ENCODE measurements at places on chromosomes 12 and 14.

GRCh38 chr12:6546016-6546415, 9.8 kb downstream of the IFFO1 start:
- no peak for DNase-seq

DNA sequence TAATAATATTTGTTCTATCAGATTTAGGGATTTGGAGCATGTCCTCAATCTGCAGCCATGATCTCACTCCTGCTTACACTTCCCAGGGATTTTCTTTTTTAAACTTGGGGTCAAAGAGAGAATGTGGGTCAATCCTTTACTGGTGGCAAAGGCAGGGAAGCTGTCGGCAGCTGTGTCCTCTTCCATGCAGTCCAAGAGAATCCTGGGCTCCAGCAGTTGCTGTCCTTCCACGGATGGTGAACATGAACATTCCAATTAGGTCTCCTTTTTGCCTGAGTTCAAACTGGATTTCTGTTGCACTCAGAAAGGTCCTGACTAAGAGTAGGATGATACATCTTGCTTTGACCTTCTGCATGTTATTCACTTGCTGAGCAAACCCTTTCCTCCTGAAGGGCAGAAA, 73.9 kb downstream of the ARL6IP4 start:
- DNase-seq = no peak

GRCh38 chr14:32370714-32371113, 41.6 kb downstream of the AKAP6 start:
- DNase-seq = no peak

DNA sequence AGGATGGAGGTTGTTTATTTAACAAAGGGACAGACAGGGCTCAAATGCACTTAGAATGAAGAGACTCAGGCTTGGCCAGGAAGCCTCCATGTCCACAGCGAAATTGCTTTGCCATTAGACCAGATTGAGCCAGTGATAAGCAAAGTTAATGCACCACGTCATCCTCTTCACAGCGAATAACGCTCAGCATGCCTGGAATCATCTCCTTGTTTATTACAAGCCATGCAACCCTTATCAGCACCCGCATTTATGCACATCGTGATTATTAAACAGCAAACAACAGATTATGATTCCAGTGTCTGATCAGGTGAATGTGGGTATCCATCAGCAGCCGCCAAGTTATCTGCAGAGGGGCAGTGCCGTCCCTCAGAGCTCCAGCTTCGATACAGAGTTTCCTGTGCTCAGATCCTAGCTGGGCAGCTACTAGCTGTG, 175.0 kb upstream of the TMEM132C start:
- no peak for DNase-seq

DNA sequence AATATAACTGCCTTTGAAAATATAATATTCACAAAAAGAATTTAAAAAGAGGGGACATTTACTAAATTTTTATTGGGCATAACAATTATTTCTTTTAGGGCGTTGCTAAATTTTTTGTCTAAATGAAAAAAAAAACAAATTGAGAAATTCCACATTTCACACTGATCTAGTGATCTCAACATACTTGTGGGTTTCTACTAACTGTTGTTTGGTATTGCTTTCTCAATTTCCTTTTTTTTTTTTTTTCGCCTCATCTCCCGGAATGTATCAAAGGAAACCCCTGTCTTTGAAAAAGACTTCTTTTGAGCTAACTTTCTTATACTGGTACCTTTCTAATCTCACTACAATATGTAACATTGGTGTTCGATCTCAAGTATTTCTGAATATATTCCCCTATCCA, at the start of gene CLEC4D:
Gene CLEC4D (plus strand): TSS at position 248 of the 400 bp plus-strand sequence. CDS start 230 bp downstream, outside the sequence.
- no peak for DNase-seq

DNA sequence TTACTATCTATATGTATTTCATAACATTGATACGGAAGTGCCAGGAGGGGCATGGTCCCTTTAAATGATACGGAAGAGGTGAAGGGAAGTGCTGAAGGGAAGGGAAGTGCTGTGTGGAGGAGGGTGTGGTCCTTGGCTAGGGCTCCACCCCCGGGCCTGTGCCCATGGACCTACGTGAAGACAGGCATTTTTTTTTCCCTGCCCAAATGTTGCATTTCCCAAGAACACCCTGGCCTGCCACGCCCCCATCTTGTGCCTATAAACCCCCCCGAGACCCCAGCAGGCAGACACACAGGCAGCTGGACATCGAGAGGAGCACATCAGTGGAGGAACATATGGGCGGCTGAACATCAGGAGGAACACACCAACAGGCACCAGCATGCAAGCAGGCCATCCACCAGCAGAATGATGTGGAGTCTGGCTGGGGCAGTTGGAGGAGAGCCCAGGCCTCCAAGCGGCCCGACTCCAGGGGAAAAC, 134.1 kb downstream of the SLC41A2 start:
- no peak for DNase-seq

GRCh38 chr12:123075646-123076171, 75.2 kb downstream of the PITPNM2 start:
- peak; percentile 81 for DNase-seq

GRCh38 chr14:54976316-54976715, 50.6 kb downstream of the WDHD1 start:
- DNase-seq = no peak

DNA sequence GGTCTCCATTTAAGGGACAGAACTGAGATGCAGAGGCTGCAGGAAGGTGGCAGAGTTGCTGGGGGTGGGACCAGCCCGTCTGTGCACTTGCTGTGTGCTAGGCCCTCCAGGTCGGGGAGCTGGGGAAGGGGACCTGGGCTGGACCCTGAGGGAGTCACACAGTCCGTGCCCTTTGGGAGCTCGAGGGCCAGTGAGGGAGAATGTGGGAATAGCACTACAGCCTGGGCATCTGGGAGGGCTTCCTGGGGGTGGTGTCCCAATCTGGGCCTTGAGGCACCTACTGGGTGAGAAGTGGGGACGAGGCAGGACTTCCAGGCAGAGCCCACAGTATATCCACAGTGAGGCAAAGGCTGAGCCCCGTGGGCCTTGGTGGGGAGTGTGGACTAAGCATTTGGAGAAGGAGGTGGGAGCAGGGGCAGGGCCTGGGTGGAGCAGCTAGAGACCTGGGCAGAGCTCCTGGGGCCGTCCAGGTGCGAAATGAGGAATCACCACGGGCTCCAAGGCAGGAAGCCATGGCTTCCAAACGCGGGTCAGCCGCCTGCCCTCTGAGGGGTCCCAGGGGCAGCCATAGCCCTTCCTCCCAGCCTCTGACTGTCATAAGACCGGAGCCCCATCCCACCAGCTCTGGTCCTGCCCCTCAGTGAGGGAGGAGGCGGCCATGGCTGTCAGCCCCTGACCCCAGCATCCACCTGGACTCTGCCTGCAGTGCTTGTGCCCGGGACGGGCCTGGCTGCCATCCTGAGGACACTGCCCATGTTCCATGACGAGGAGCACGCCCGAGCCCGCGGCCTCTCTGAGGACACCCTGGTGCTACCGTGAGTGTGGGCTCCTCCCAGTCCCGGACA, 6.6 kb downstream of the ASPG start:
- no peak for DNase-seq

GRCh38 chr14:39310051-39310450, 76.3 kb downstream of the MIA2 start:
- DNase-seq = no peak

DNA sequence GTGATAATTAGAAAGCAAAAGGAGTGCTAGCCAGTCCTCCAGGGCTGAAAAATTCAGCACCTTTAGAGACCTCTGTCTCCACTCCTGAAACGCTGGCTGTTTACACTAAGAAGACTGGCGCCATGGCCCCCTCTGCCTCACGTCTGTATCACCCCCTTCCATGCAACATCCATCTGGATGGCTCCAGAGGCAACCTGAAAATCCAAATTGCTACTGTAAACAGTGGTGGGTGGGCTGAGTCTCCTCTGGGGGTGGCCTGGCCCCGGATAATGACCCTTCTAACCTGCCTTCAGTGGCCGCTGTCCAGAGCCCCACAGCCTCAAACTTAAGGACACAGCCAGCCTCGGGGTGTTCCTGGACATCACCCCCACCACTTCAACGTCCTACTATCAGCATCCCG, 1.4 kb downstream of the PRKD1 start:
- DNase-seq = no peak

DNA sequence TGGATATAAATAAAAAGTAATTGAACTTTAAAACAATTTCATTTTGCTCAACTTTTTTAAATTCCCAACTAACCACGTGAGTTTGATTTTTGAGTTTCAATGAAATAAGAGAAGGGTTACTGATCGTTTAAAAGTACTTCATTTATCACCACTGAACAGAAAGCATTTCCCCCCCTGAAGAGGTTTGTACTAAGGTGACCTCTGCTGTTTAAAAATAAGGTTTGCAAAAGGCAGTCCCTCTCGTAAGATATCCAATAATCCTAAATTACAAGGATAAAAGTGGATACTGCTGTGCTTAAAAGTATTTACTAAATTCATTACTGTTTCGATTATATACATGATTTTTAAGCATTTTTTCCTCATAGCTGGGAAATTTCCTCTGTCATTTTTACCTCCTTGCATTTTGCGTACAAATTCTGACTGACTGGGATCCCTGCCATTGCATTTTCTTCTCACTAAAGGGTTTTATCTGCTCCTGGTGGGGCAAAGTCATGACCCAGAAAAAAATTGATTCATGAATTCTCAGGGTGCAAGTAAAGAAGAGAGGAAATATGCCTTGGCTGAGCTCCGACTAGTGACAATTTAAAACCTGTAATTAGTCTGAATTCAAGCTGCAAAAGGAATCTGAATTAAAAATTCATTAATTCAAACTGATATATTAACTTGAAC, 463.8 kb downstream of the PRKD1 start:
- no peak for DNase-seq

DNA sequence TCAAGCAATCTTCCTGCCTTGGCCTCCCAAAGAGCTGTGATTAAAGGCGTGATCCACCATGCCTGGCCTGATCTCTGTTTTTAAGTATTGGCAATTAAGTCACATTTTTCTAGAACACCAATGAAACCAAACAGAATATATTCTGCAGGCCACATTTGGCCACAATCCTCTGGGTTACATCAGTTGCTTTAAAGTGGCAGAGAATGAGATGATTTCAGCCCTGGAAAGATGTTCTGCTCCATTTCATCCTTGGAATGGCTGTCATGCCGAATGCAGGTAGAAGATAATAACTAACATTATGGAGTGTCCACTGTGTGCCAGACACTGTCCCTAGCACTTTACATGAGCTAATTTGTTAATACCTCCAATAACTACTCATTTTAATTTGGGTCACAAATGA, 154.4 kb downstream of the PTPN11 start:
- no peak for DNase-seq

- no peak for DNase-seq
Observed at GRCh38 chr12:10256064-10256463, 43.4 kb downstream of the GABARAPL1 start.

GRCh38 chr14:50955373-50956043, 11.2 kb upstream of the PYGL start:
- peak; percentile 57 for DNase-seq

DNA sequence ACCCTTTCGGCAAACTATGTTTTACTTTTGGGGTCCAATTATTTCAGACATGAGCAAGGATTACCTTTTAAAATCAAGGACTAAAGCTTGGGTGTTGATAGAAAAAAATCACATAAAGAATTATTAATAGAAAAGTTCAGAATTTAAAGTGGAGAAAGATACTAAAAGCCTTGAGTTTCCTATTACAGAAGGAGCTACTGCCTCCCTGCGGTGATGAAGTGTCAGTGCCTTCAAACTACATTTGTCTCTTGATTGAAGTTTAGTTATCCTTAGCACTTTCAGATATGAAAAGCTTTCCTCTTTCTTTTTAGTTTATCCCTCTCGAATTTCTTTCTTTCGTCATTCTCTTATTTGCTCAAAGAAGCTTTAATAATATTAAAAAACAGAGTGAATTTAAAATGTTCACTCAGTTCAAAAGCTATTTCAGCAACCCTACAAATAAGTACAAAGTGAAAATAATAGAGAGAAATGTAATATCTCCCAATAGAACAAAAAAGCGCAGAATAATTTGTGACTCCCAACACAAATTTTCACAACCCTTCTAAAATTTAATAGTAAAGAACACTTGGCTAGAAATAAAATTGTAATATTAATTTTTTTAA, 87.6 kb downstream of the SEC23A start:
- DNase-seq = peak; percentile 24

GRCh38 chr12:89777733-89778379, 69.2 kb upstream of the ATP2B1 start:
- DNase-seq = no peak

DNA sequence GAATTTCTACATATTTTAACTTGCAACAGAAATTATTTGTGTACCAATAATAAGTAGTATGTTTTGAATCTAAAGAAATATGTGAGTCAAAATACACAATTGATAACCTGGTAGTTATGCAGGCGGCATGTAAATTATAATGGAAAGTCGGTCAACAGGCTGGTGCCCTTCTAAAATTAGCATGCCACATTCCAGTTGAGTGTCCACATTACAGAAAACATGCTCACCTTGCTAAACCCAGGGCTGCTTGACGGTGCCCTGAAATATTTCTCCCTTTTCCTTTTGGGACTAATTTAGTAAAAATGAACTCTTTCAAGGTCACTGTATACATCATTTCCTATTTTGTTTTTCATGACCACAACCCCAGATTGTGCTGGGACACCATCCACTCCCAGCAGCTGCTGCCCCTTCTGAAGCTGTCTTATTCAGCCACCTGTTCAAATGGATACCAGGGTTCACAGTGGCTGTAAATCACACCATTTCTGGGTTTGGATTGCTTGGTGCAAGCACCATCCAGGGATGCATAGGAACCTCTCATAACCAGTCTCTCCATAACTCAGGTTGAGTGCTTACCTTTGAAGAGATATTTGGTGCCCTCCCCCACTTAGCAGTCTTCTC, 110.6 kb downstream of the ANO6 start:
- no peak for DNase-seq

DNA sequence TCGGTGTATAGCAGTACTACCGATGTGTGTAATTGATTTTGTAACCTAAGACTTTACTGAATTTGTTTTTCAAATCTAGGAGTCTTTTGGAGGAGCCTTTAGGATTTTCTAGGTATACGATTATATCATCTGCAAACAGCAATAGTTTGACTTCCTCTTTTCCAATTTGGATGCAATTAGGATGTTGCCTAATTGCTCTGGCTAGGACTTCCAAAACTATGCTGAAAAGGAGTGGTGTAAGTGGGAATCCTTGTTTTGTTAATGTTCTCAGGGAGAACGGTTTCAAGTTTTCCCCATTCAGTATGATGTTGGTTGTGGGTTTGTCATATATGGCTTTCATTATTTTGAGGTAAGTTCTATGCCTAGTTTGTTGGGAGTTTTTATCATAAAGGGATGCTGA, 171.6 kb upstream of the PDE3A start:
- no peak for DNase-seq

- no peak for DNase-seq
Observed at GRCh38 chr12:52395761-52396434, 10.2 kb downstream of the KRT82 start.

DNA sequence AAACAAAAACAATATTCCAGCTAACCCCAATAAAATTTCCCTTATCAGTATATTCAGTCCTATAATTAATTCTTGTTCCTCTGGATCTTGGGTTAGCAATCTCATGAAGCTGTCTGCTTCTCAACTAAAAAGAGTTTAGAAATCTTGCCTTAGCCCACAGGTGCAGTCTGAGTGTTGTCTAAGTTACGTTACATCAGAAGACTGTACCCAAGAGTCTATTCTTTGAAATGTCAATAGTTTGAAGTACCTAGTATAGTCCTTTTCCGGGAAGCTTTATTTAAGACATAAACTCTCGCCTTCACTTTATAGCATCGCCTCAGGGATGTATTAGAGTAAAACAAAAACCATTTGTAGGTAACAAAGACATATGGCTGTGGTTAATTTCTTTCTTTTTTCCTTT, 465.1 kb downstream of the FUT8 start:
- DNase-seq = no peak

Data from activated CD4-positive, alpha-beta T cell treated with anti-CD3 and anti-CD28 coated beads, Interleukin-2, Interleukin-4, amounts not matched to agents 100 ng/mL and 50 ng/mL, durations not matched to agents 16 hours and 8 hours (primary cell).